ENCODE measurements at places on chromosomes 5 and 9.
A peak's percentile ranks its signal among the peaks of the same experiment; 100 is the strongest.

GRCh38 chr5:32565145-32565544 lies 20.2 kb upstream of the SUB1 start:
- DNase-seq = no peak

GRCh38 chr5:7667216-7667767 lies 183.6 kb downstream of the CFAP90 start:
- DNase-seq = no peak

DNA sequence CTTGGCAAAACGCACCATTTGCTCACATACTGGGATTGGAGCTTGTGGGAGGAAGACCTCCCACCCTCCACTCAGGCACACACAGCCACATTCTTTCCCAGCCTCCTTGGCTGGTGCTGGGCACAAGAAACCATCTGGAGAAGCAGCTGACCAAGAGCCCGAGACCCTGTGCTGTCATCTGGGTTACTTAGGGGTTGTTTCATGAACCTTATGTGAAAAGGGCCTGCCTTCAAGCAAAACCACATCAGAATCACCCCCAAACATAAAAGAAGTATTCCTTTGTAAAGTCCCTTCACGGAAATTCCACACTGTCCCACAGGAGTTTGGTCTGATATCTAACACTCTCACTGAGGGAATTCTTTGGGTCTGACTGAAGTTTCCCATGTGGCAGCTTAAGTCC lies 172.1 kb downstream of the NR3C1 start:
- no peak for DNase-seq

GRCh38 chr5:134132372-134133187 lies 18.1 kb downstream of the TCF7 start:
- DNase-seq = no peak

DNA sequence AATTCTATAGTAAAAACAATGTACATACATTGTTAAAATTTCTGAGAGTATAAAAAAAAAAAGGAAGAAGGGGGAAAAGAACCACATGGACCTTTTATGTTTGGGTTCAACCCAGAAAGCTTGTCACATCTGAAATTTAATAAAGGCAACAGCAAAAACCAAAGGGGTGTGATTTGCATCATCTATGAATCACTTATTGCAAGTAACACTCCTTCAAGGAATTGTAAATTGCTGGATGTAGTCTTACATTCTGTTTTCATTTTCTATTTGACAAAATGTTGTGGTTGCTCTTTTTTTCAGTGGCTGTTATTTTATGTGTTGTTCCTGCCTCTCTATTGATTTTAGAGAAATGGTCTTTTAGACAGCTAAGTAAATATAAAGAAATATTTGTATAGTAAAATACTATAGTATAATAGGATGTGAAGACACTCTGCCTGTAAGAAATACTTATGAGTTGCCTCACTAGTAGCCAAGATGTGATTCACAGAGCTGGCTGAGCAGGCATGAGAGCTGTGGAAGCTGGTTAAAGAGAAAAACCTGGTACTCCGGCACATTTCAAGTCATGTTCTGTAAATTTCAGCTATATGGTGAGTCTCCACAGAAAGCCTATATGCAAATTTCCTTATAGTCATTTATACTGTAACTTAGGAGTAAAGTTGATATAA lies 131.1 kb upstream of the CNTLN start:
- DNase-seq = no peak

- DNase-seq = no peak
Measured at GRCh38 chr9:114291886-114292590, 30.9 kb upstream of the ORM1 start.

- DNase-seq = no peak
Measured at GRCh38 chr5:136364307-136364706, 1.0 kb downstream of the TRPC7 start.

DNA sequence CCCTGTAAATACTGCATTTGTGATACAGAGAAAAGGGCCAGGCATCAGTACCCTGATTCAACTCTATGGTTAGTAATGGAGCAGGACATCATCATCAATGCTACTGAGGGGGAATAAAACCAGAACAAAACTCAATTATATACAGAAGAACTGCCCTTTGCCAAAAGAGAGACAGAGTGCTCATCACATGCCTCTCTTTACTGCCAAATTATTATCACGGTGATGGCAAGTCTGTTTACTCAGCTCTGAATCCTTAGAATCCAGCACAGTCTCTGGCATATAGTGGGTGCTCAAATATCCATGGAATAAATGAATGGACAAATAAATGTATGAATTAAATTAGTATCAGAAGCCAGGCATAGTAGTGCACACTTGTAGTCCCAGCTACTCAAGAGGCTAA lies 130.2 kb downstream of the TTC39B start:
- no peak for DNase-seq

DNA sequence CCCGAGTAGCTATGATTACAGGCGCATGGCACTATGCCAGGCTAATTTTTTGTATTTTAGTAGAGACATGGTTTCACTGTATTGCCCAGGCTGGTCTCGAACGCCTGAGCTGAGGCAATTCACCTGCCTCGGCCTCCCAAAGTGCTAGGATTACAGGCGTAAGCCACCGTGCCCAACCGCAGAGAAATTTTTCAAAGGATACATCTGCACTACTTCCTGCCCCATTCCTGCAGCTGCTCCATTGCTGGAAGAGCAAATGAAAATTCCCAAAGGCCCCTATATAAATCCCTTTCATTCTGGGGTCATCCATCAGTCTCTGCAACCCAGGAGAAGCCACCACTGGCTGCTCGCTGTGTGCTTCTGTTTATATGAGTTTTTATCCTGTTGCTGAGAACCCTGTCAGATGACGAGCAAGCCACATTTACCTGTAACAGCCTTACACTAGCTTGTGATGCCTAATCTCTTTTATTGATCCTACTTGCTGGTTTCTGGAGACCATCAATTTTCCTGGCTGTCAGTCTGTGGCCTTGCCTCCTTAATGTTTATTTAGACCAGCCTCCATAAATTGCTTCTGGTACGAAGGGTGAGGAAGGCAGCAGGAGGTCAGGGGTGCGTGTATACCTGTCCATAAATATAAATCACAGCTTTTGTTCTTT lies 925.3 kb downstream of the TLE4 start:
- no peak for DNase-seq

- no peak for DNase-seq
Measured at GRCh38 chr5:169634606-169635005, 2.5 kb upstream of the DOCK2 start.

DNA sequence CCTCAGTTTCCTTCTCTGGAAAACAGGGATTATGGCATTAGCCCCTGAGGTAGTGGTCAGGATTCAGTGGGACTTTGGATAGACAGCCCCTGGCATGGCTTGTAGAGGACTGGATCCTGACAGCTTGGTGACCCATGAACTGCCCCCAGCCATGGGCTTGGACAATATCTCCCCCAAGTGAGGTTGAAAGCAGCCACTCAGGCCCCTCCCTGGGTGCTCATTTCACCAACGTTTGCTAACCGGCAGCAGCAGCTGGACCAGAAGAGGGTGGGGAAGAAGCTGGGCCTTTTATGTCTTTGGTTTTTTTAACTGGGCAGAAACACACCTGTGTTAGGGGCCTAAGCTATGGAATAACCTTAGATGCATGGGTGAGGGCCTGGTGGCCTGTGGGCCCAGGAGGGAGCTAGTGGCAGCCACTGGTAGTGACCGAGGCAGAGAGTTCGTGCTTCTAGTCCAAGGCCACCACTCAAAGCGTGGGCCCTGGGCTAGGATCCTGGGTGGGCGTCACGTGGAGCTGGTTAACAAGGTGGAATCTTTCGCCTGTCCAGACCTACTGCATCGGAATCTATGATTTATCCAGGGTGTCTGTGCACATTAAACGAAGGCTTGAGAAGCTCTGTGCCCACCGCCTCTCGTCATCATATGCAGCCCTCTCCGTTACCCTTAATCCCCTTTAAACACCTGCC lies 1.9 kb downstream of the SLC2A8 start:
- no peak for DNase-seq

GRCh38 chr5:111135946-111136345 lies 43.8 kb downstream of the WDR36 start:
- DNase-seq = no peak

DNA sequence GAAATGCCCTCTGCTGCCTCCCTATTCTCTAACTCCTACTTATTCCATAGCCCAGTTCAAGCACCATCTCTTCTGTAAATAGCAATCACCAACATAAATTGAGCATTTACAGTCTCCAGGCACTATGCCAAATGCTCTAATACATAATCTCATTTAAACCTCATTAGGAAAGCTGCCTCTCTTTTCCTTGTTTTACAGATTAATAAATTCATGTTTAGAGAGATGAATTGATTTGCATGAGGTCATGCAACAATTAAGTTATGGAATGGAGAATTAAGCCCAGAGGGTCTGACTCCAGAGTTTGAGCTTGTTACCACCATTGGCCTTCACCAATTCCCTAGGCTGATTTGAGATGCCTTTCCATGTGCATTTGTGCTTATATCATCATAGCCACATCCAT lies 23.4 kb upstream of the RFX3 start:
- DNase-seq = no peak

DNA sequence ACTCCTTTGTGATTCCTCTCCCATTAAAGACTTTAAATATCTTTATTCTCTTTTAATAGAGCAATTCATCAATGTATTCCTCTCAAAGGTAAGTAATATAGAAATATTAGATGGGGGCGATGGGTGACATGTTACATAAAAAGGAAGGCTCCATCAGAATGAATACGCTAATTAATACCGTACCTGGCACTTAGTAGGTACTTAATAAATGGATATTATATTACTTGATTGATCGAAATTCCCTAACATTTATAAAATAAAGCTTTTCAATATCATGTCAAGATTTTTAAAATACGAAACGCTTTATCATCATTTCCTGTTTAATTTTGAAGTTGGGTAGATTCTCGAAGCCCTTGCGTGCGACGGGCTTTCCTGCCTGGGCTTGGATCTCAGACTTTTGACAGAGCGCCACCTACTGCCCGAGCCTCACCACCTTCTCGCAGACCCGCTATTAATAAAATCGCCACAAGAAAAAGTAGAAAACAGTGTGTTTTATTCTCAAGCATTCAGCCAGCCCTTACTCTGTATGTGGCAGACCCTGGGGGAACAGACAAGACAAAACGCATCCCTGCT lies 99.4 kb downstream of the C5orf15 start:
- peak; percentile 53 for DNase-seq

GRCh38 chr5:138654281-138654867 lies 79.2 kb upstream of the HSPA9 start:
- no peak for DNase-seq

DNA sequence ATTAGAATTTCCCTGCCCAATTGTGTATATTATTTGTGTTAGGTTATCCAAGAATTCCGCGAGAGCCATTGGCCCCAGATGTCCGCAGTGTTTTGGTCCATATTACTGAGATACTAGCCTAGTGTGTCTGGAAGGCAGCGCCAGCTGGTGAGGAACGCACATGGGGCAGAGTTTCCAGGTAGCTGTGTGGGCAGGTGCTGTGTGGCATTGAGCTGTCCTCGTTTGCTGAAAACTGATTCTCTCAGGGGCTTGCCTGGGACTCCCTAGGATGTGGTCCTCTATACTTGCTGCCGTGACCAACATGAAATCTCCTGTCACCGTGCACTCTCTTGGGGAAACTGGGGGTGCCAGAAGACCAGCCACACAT lies 288.7 kb downstream of the FANCC start:
- DNase-seq = no peak

DNA sequence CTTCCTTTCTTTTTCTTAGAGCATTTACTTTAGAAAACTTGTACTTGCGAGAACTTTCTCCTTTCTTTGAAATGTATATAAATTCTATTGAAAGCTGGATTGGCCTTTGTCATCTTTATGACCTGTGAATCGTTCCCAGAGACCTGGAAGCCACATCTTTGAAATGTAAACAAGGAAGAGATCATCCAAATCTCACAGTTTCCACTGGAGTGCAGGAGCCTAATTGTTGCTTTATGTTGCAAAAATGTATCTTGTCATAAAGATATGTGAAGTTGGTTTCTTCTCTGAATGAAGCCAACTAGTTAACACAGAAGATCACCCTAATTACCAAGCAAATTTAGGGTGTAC lies 1101.8 kb downstream of the TAF11L14 start:
- DNase-seq = no peak

DNA sequence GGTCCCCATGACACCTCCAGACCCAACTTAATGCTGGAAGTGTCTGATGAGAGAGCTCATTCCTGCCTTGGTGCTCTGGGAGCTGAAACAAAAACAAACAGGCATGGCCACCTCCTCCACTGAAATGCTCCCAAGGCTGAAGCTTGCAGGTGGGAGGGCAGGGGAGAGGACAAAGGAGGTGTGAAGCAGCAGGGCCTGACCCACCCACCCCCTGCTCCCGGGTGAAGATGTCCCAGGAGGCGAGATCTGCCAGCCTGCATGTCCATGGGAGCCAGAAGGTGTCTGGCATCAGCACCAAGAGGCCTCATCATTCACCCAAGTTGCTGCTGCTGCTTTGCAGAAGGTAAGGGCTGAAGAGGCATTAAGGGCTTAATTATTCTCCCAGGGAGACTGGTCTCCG lies 4.2 kb upstream of the CCIN start:
- no peak for DNase-seq

- no peak for DNase-seq
Measured at GRCh38 chr5:74579215-74579614, 61.3 kb downstream of the ENC1 start.

DNA sequence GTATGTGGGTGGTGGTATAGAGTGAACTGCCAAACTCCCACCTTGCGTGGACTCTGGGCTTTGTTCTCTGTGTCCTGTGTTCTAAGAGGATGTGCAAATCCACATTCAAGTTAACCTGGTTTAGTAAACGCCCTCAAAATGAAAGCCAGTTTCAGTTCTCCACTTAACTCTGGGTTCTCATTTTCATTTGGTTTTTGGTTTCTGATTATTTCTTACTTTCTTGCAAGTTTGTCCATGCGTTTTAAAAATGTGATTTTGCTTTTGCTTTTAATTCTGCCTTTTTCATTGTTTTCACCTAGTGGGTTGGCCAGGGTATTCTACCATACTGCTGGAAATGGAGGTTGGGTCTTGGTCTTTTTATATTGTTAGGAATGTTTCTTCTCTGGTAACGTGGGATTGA lies 38.2 kb downstream of the GALNT10 start:
- DNase-seq = no peak

- DNase-seq = no peak
Measured at GRCh38 chr5:82314964-82315758, 37.0 kb upstream of the RPS23 start.

GRCh38 chr5:124972703-124973102 lies 226.3 kb upstream of the ZNF608 start:
- no peak for DNase-seq

DNA sequence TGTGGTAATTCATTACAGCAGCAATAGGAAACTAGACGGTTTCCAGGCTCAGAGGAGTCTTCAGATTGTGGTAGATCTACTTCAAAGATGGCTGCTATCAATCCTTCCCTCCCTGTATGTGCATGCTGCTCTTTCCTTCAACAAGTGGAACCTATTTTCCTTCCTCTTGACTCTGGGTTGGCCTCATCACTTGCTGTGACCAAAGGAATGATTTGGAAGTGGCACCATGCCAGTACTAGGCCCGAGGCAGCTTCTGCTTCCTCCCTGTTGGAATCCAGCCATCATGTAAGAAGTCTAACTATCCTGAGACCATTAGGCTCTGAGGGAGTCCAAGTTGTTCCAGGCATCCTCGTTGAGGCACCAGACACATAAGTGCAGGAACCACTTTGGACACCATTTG lies 46.5 kb upstream of the MCTP1 start:
- no peak for DNase-seq

GRCh38 chr5:96816991-96817390 lies 9.2 kb upstream of the ERAP1 start:
- no peak for DNase-seq

- no peak for DNase-seq
Measured at GRCh38 chr9:129270903-129271431, 92.9 kb upstream of the IER5L start.
